ENCODE measurements at places on chromosomes 1 and 21. TPM values are rescaled to one million over a fixed set of nuclear protein-coding genes. Genes with fewer than 3 reads are reported as not detected.

- no peak for DNase-seq
Measured at GRCh38 chr1:192601143-192601542, 25.6 kb downstream of the RGS1 start.

PTPN7 gene
- total RNA-seq, result 4.7 TPM

GRCh38 chr1:246176126-246177024 is 330.7 kb downstream of the SMYD3 start:
- no peak for DNase-seq

DNA sequence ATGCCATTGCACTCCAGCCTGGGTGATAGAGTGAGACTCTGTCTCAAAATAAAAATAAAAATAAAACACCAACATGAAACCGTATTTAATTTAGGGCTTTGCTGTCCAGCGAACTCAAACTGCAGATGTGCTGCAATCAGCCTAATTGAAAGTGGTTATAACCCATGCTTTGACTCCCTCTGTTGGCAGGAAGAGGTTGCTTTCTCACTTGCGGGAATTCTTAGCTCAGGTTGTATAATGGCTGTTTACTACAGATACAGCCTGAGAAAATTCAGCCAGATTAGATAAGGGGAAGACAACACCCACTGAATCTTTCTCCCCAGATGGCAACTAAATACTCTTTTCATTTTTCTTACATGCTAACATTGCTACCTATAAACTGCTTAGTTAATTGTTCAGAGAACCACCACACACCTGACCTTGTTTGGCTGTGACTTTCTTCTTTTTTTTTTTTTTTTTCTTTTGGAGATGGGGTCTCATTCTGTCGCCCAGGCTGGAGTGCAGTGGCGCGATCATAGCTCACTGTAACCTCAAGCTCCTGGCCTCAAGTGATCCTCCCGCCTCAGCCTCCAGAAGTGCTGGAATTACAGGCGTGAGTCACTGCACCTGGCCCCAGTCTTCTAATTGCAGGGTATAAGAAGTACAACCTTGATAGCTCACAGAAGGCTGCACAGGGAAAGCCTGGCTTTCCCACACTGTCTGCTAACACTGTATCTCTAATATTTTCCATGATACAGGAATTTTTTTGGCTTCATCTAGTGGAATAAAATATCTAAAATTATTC is 34.6 kb downstream of the DNTTIP2 start:
- peak; percentile 69 for DNase-seq

CD101 gene
- total RNA-seq, result 4.1 TPM

F11R gene
- 28.9 TPM for total RNA-seq

CTSK gene
- 30.5 TPM for total RNA-seq

- no peak for DNase-seq
Measured at GRCh38 chr21:20572582-20572981, 425.6 kb upstream of the NCAM2 start.

GRCh38 chr1:117985973-117986372 is 56.4 kb downstream of the WDR3 start:
- no peak for DNase-seq

GRCh38 chr1:205512059-205513045 is 7.9 kb downstream of the CDK18 start:
- DNase-seq, result peak; percentile 55

DNA sequence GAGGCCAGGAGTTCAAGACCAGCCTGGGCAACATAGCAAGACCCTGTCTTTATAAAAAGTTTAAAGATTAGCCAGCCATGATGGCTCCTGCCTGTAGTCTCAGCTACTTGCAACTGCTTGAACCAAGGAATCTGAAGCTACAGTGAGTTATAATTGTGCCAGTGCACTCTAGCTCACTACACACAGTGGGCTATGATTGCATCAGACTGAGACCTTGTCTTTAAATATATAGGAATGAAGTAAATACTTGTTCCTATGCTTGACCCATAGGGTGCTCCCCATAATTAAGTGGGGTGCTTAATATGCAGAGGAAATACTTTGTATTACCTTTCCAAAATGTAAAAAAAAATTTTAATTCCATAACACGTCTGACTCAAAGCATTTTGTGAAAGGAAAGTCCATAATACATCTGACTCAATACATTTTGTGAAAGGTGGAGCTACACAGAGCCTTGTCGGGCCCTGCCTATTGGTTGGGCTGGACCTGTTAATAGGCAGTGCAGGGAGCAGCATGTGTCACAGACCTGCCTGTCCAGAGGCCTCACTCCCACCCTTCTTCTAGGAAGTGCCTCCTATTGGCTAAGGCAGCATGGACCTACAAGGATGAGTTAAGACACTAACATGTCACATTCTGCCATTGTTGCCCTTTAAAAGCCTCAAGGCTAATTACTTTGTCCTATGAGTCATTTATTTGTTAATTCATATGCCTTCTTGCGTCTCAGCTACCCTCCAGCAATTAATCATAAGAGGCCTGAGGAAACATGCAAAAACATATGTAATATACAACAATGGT is 33.6 kb downstream of the CD58 start:
- DNase-seq, result no peak

AGT gene
- total RNA-seq, result 44.9 TPM

- no peak for DNase-seq
Measured at GRCh38 chr21:45827881-45828579, 153.5 kb upstream of the COL6A1 start.

GRCh38 chr1:51316113-51316845 is 14.1 kb downstream of the TTC39A start:
- peak; percentile 44 for DNase-seq

DNA sequence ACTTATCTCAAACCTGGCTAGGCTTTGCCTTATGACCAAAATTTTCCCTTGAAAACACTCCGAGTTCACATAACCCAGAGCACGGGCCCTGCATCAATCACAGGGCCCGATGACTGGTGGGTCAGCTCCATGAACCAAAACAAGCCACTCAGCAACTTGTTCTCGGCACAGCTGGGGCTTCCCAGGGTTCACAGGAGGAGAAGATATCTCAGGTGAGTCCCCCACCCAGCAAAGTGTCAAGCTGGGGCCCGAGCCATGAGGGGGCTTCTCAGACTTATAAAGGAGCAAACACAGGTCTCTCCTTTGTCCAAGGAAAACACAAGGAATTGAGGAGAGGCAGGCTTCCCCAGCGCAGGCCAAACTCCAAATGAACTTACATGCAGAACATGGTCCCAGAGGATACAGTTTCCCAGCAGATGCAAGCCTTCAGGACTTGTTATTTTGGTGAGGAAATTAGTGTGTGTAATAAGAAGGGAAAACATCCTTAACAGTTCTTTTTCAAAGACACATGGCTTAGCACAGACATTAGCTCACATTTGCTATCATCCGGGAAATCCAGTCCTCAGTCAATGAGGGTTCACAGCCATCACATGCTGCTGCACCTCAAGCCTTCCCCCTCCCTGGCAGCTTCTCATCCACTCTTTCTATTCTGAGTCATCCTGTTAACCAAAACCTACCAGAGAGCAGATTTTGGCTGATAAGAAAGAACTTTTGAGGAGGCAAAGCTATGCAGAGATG is 98.1 kb upstream of the NFIA start:
- DNase-seq, result no peak

- no peak for DNase-seq
Measured at GRCh38 chr21:22490049-22490448, 1491.8 kb downstream of the NCAM2 start.

EXTL2 gene
- 1.6 TPM for total RNA-seq

CD5L gene
- total RNA-seq, result not detected

GRCh38 chr1:172472495-172472894 is 28.6 kb upstream of the PIGC start:
- no peak for DNase-seq

CRYAA gene
- not detected for total RNA-seq

KCNK1 gene
- total RNA-seq, result 17.2 TPM

DNA sequence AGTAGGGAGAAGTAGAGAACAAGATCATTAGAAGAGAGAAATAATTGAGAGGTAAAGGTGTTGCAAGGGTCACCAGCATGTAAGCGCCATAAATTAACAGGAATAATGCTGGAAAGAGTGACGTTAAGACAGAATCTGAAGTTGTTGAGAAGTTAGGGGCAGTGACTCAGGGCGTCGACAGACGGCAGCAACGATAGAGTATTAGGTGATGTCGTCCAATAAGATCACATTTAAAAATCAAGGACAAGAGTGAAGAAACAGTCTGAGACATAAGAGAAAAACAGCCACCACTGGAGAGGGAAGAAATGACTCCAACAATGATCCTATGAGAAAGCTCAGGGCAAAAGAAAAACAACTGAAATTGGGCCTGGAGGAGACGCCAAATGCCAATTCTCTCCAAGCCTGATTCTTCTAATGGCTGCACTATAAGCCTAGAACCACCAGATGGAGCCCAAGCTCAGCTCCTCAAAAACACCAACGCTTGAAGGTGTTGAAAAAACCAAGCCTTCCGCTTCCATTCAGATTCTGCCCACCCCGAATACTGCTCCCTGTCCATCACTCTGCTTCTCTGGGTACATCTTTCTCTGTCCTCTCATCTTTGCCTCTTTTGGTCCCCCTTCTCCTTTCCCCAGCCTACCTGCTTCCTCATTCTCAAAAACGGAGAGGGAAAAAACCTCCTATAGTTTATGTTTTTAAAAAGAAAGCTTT is 70.0 kb downstream of the LUZP1 start:
- DNase-seq, result peak; percentile 38
